ENCODE measurements at places on chromosomes 12 and 14.

- DNase-seq = no peak
Measured at GRCh38 chr14:69428289-69428998, 30.0 kb downstream of the SLC39A9 start.

DNA sequence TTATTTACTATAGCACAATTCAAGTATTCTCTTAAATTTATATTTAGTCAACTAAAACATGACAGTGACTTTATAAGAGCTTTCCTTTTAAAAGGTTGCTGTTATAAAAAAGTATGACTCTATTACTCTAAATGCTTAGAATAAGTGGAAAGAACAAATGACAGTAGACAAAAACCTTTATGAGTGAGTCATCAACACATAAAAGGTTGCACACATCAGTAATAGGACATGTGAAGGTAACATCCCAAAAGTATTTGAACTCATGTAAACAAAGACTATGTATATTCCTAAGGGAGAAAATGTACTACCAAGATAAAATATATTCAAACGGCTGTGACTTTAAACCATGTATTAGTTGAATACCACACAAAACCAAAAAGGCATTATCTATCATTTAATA is 98.8 kb downstream of the PAWR start:
- DNase-seq = no peak

GRCh38 chr12:49776858-49777257 is 35.5 kb downstream of the TMBIM6 start:
- DNase-seq = no peak

DNA sequence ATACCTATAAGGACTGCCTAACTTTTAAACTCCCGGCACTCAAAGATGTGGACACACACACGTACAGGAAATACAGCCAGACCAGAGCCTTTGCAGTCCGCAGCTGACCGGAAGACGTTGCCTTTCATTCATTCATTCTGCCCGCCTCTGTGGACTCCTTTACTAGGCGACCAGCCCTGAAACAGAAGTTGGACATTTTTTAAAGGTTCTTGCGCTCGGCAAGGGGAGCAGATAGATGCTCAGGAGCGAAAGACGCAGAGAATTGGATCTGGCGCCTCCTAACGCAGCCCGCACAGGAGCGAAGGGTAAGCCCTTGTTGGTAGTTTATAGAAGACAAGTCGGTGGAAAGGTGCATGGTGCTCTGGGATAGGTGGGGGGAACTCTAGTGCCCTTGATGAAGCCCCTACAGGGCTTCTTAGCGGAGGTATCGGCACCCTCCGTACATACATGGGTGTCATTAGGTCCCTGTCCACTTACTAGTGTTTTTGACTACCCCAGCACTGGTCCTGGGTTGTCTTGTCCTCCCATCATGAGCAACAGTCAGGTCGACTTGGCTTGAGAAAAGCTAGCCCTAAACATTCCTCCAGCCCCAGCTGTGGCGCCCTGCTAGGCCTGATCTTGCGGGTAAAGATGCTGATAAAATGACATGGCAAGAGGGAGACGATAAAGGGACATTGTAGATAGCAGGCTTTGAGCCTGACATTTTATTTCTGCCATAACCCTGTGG is at the start of gene KDM2B:
Gene KDM2B, minus strand, starts transcription at position 65 of the 727 bp plus-strand sequence. CDS start 112 bp downstream, outside the sequence.
- DNase-seq = no peak

GRCh38 chr12:131103669-131104462 is 150.2 kb downstream of the ADGRD1 start:
- DNase-seq = no peak

DNA sequence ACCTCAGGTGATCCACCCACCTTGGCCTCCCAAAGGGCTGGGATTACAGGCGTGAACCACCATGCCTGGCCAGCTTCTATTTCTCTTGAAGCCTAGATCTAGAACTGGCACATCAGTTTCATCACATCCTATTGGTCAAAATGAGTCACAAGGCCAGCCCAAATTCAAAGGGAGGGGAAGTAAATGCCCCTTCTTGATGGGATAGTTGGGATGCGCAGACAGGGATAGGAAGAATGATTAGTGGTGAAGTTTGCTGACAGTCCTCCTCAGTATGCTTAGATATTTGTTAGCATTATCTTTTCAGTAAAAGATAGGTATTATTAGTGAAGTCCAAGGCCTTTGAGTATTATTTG is 33.4 kb downstream of the CRADD start:
- no peak for DNase-seq

GRCh38 chr12:41881891-41882805 is 262.5 kb downstream of the GXYLT1 start:
- no peak for DNase-seq

DNA sequence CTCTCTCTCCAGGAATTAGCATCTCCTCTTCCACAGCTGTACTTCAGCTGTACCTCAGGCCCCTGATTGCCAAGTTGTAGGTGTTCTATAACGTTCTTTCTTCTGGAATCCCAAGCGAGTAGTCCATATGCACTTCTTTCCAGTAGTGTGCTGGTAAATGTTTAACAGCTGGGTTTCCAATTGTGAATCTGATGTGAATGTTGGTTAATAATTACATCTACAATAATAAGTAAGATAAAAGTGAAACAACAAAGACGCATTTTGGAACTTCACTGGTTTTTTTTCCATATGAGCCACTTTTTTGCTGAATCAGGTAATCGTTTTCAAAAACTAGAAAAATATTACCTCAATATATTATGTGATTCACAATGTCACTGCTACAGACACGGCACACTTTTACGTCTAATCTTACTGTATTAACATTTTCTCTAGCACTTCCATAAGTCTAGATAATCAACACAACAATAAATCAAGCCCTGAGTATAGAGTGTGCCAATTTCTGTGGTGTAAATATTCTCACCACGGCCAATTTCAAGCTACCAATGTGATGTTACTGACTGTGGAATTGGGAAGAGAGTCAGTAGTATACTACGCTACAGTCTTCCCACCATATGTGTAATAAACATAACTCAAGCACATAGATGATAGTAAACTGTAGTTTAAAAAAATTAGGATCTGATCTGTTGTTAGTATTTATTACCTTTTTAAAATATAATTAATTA is 113.0 kb downstream of the ZFP36L1 start:
- DNase-seq = no peak

DNA sequence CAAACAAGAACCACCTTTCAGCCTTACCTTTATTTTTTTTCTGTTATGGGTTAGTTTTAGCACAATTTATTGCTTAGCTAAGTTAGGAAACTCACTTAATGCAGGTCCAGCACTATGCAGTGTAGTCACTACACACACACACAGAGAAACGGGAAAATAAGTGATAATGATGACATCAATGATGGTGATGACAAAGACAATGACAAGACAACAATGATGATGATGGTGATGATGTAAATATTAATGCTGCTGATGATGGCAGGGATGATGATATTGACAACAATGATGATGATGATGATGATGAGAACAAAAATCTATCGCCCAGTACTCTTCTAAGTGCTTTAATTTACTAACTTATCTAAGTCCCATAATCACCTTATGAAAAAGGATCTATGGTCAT is 41.1 kb downstream of the WSCD2 start:
- DNase-seq = no peak

- no peak for DNase-seq
Measured at GRCh38 chr14:38110258-38110657, 97.4 kb upstream of the SSTR1 start.

GRCh38 chr12:72523754-72524153 is 251.6 kb downstream of the TRHDE start:
- DNase-seq = no peak

DNA sequence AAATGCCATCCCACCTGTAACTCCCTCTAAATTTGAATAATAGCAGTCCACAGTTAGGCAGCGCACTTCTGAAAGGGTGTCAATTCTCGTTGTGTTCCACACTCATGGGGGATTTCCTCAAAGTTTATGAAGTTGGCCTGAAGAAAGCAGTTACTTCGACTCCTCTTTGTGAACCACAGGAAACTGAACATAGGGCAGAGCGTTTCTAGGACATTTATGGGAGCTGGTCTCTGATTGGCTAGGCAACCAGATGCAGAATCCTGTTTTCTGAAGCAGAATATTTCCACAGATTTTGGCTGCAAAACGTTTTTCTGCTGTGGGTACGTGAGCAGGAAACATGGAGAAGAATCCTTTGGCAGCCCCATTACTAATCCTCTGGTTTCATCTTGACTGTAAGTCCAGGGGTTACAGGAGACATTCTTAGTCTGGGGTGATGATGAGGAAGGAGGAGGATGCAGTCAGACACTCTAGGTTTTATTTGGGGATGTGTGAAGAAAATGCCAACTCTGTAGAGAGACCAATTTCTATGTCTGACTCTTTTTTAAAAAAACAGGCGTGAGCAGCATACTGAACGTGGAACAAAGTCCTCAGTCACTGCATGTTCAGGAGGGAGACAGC is 431.5 kb upstream of the OR4E1 start:
- no peak for DNase-seq

DNA sequence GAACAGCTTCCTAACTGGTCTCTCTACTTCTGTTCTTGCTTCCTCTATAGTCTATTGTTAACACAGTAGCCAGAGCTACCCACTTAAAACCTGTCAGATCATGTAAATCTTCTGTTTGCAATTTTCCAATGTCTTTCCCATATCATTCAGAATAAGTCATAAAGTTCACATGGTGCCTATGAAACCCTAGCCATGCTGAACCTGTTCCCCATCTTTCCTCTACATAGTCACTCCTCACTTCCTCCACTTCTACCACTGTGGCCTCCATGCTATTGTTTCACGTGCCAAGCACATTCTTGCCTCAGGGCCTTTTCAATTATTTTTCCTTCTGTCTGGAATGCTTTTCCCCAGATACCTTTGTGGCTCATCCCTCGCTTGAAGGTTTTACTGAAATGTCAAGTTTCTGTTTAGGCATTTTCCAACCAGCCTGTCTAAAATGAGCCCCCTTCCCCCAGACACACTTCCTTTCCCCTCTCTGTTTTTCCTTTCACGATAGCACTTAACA is 132.1 kb downstream of the DYRK2 start:
- no peak for DNase-seq
